NCI-H748 treated with DMSO at 0.1 percent for 48 hours (cell line): ENCODE measurements at places on chromosomes 7 and 10.

DNA sequence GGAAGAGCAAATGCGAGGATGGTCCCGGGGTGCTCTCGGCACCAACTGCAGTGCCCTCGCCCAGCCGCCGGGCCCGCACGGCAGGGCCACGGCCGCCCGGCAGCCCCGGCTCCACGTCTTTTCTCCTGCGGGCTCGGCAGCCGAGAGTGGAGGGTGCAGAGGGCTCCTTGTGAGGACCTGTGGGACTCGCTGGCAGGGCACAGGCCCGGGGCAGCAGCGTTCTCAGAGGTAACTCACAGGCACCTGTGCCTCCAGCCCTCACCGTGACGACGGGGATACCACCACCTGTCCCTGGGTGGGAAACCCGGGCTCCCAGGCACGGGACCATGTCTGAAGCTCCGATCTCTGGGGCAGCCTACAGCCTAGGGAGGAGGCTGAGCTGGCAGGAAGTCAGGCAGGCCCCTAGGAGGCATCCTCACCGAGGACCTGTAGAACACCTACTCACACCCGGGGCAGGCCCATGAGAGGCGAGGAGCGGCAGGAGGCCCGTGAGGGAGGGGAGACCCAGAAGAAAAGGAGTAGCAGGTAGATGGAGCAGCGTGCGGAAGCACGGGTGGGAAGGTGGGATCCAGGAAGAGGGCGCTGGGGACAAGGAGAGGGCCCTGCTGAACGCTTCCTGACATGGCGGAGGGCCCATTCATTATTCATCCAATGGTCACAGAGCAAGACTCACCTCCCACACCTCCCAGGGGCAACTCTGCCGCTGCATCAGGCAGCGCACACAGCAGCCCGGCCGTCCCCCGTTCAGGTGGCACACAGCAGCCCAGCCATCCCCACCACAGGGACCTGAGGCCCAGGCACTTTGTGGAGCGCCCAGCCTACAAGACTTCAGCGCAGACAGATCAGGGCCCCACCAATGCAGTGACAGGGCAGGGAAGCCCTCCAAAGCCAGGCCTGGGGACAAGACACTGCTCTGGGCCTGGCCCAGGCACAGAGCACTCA is 244.9 kb downstream of the MAD1L1 start:
- DNase-seq: no peak

GRCh38 chr10:97780841-97781617 is 9.2 kb upstream of the SFRP5 start:
- no peak for DNase-seq

DNA sequence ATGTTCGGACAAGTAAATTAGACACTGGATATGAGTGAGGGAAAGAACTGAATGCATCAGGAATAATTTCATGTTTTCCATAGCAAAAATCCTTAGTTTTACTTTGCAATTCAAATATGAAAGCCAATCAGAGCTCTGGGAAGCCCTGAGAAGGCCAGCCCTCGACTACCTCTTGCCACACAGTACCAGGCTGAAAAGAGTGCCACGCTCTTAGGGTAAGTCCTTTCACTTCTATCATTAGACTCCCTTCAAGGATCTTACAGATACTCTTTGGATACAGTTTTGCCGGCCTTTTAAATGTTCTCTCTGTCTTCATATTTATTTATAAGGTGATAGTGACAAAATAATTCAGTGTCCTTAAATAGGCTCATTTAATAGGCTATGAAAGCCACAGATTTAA is 1.9 kb downstream of the COBL start:
- peak; percentile 48 for DNase-seq

- no peak for DNase-seq
These were observed 29.4 kb upstream of the CLDN3 start for GRCh38 chr7:73799282-73800141.

DNA sequence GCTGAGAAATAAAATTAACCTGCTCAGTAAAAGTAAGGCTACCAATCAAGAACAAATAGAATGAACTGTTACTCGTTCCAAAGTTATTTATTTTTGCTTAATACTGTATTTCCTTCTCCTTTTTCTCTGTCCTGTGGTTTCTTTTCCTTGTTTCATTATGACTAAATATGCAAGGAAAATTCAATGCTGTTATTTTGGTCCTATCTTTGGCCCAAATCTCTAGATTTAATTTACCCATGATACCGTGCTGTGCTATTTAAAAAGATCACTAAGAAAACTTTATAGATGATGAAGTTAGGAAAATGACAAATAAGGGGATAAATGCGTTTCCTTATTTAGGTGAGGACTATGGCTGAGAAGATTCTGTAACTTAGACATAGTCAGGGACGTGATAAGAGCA is 45.3 kb upstream of the FAM133B start:
- no peak for DNase-seq

DNA sequence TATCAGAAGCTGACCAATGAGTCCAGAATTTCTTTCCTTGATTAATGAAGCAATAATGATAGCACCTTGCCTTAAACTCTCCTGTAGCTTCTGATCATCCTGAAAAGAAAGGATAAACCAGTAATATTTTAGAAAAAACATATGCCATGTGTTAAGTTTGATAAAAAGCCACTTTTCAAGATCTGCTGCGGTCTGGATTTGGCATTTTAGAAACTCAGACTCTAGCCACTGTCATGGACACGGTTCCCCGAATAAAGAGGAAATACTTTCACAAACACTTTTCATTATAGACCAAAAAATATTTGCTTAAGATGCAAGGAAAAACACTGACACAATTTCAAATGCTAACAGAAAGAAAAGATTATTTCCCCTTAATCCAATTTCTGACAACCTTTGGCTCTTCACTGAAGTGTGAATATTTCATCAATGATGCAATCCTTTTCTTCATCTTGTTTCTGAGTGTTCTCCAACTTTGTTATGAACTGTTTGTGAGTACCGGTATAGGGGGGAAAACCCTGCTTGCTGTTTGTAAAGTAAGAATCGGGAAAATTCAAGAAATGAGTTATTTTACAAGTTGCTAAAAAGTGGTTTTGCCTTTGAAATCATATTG is 329.5 kb downstream of the CRPPA start:
- no peak for DNase-seq

DNA sequence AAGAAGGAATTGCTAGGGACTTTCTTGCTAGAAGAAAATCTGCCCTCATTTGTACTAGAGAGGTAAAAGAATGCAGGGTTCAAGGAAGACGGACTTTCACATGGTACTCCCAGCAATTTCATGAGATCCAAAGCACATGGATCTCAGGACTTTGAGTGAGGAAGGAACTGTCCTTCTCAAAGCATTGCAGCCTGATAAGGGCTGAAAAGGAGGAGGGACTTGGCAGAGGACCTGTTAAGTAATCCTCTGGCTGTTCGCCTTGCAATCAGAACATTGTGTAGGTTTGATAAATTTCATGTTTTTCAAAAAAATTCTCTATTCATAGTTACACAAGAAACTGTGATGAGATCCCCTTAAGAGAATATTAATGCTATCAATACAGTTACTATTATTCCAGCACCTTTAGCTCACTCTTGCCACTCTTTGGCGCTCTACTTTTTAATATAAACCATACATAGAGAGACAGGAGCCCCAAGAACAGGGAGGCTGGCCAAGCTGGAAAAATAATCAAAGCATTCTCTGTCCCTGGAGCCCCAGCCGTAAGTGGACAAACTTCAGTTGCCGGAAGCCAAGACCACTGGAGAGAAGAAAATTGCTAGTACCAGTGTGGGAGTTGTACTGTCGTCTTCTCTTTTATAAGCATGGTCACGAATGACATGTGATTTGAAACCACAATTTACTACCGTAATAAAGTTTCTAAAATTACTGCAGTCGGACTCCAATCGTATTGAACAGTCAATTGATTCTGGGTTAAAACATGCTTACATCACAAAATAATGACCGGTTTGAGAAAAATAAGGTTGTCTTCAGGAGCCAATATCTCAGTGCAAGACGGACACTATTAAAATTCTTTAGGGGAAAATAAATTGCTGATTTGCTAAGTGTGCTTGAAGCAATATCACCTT is 424.4 kb downstream of the SDK1 start:
- DNase-seq: no peak

DNA sequence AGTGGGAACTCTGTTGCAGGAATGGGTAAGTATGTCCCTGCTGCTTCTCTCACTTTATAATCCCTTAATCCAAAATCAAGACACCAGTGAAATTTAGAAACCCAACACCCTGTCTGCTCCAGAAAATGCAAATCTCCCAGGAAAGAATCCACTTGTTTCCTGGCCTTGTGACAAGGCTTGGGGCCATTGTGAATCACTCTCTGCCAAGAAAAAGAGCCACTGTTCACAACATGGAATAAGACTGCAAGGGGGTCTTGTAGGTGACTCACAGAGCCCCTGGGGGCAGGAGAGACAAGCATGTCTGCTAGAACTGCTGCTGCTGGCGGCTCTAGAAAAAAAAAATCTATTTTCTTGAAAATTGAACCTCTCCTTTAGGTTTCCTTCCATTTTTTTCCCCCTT is 191.2 kb downstream of the SORCS1 start:
- DNase-seq: no peak

GRCh38 chr7:51141451-51142003 is 175.1 kb downstream of the COBL start:
- peak; percentile 20 for DNase-seq

DNA sequence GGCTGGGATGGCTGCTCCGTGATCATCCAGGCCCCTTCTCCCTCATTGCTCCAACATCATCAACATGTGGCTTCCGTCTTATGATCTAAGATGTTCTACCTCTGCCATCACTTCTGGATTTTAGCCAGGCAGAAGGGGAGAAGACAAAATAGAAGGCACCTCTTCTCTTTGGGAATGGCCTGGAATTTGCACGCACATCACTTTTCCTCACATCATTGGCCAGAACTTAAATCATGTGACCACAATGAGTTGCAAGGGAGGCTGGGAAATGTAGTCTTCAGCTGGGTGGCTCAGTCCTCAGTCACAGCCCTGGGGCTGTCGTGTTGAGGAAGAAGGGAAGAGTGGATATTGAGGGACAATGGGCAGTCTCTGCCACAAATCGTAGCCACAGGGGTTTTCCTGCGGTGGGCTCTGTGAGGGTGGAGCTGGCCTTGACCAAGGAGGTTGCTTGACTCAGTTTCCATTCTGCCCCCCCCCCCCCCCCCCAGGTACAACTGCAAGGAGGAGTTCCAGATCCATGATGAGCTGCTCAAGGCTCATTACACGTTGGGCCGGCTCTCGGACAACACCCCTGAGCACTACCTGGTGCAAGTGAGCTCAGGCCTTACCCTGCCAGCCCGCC is 50.3 kb downstream of the PALD1 start:
- no peak for DNase-seq

GRCh38 chr10:15632456-15633091 is 87.1 kb downstream of the ITGA8 start:
- no peak for DNase-seq

DNA sequence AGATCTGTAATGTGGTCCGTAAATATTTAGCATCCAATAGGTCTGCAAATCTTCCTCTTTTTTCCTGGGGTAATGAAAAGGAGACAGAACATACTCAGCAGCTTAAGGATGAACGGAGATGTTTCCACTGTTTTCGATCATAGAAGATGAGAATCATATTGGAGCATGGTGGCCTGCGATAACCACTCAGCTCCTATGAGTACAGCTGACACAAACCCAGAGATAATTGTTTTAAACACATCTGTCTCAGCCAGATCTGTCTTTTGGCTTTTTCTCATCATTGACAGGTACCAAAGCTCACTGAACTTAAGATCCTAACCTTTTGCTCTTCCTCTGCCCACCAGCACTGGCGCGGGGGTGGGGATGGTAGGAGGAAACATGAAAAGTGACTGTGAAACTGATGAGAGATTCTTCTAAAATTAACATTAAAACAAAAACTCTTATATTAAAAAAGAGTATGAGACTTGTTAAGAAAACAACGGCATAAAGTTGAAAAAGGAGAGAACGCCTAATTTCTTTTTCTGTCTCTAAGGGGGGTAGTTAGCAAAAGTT is 71.0 kb downstream of the SVOPL start:
- DNase-seq: no peak

GRCh38 chr7:159107161-159107892 is 37.3 kb downstream of the VIPR2 start:
- DNase-seq: no peak

GRCh38 chr7:36045830-36046341 is 107.2 kb upstream of the EEPD1 start:
- no peak for DNase-seq

- no peak for DNase-seq
These were observed 16.4 kb upstream of the PROSER2 start for GRCh38 chr10:11806706-11807105.

DNA sequence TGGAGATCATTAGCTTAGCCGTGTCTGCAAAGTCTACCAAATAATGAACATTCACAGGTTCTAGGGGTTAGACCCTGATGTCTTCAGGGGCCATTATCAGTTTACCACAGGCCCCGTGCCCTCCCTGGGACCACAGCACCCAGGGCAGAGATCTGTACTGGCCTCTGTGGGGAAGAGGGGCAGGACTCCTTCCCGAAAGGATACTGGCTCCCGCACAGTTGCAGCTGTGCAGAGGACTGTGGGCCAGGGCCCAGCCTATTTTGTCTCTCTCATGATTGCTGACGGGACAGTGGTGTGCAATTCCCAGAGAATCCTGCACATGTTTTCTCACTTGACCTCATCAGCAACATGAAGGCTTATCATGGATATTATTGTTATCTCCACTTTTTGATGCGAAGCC is 243.9 kb downstream of the GLRX3 start:
- DNase-seq: no peak

DNA sequence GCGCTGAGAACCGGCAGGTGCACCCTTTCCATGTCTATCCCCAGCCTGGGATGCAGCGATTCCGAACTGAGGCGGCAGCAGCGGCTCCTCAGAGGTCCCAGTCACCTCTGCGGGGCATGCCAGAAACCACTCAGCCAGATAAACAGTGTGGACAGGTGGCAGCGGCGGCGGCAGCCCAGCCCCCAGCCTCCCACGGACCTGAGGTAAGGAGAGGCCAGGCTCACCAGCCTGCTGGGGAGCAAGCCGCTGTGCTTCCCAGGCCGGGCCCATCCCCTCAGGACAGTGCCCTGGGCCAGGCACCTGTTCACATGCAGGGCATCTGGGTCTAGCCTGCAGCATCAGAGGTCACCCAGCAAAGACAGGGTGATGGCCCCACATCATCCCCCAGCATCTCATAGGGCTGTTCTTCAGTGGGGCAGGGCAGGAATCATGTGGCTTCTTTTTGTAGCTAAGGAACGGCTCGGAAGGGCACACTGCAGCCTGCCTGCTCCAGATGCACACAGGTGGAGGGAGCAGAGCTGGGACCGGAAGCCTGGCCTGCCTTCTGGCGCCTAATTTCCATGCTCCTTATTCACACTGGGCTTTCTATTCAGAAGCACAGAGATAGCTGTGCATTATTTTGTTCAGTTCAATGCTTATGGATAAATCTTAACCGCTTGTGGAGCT is 18.9 kb downstream of the BAG3 start:
- DNase-seq: no peak
